ENCODE measurements at places on chromosomes 13 and 19.
A peak's percentile ranks its signal among the peaks of the same experiment; 100 is the strongest.

- DNase-seq = no peak
These were observed 15.0 kb downstream of the ARHGEF7 start for GRCh38 chr13:111130116-111130508.

DNA sequence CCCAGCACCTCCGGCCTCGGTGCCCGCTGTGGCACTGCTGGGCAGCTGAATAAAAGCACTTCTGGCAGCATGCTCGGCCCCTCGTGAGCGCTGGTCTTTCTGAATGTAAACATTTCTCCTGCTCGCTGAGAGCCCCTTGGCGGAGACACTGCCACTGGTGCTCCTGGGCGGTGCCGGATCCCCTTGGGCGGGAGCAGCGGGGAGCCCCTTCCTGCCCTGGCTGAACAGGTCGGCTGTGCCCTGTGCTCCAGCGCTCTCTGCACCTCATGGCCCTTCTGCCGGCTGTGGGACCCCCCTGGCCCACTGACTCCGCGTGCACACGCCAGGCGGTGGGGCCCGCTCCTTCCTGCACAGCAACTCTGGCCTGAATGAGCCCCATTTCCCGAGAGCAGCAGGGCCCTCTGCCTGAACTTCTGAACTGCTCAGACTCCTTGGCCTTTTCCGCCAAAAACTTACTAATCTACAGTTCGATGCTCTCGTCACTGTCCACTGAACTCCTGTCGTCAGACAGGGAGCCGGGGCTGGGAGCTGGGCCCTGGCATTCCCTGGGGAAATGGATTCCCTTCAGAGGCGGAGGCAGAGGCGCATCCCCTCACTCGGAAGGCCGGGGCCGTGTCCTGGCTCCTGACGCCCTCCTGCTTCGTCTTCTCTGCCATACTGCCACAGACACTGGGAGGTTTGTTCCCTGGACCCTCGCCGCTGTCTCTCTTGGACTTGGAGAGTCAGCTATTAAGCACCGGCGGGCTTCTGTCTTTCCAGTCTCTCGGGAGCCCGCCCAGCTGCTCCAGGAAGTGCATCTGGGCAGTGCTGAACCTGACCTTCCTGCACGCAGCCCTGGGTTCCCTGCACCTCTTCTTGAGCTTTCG, 14.2 kb downstream of the RB1 start:
- no peak for DNase-seq

DNA sequence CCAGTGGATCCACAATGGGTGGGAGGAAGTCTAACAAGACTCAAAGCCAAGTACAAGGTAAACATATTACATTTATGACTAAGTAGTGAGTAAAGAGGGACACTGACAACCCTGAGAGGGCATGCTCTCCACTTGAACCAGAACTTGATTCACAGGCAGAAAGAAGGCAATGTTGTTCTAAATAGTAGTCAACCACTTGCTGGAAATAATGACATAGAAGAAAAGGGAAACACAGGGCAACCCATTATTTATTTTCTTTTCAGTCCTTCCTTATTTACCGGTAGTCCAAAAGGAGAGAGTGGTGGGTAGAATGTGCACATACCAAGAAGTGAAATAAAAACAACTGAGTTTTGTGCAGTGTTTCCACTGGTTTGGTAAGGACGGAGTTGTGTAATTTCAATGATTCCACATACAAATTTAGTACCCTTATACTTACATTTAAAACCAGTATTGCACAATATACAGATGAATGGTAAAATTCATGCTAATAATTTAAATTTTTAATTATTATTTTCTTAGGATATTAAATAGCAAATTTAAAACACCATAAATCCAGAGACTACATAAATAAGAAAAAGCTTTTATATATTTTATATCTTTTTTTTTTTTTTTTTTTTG, 65.9 kb downstream of the ENOX1 start:
- DNase-seq = no peak

- DNase-seq = no peak
These were observed 386.6 kb downstream of the KCNRG start for GRCh38 chr13:50401721-50402465.

DNA sequence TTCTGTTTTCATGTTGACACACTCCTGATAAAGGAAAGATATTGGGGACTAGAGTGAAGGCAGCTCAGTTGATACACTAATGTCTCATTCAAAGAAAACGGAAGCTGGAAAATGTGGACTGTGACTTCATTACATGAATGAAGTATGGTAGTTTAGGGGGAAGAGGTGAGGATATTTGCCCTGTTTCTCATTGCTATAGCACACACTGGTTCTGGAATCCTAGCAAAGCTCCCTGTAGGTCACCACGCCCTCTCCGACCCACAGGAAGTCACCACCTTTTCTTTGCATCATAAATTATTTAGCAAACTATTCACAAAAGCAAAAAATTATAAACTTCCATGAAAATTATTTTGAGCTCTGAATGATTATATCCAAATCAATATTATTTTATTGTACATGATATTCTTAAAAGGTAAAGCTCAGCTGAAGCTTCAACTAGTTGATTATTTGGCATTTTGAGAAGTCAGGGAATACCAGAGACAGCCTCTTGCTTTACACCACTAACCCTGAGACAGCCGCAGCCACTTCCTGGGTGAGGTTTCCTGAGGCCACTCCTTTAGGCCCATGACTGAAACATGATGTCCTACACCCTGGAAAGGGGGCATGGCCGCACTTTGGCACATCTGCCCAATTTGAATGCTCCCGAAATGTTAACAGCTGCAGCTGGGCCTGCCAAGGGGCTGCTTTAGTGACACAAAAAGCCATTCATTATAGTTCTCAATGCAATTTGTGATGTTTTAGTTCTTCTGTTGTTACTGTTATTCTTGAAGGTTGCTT, 50.0 kb upstream of the WDFY2 start:
- DNase-seq = peak; percentile 51

DNA sequence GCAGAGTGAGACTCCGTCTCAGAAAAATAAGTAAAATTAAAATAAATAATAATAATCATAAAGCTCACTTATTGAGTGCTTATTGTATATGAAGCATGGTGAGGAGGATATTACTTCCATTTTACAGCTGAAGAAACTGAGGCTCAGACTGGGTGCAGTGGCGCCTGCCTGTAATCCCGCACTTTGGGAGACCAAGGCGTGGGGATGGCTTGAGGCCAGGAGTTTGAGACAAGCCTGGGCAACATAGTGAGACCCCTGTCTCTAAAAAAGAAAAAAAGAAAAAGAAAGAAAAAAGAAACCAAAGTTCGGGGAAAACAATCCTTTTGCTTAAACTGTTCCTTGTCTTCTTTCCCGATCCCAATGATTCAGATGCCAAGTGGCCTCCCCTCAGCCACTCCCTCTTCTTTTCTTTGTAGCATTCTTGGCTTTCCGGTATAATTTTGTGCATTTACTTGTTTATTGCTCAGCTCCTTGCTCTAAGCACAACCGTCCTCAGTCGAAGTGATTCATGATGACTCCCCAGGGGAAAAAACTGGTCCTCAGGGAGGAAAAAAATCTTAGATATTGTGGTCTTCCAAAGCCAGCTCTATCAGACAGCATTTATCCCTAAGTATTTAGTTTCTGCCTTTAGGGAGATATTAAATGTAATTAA, 965 bp upstream of the EIF3G start:
- DNase-seq = no peak

GRCh38 chr19:39796000-39796498, 17.4 kb downstream of the LEUTX start:
- no peak for DNase-seq

DNA sequence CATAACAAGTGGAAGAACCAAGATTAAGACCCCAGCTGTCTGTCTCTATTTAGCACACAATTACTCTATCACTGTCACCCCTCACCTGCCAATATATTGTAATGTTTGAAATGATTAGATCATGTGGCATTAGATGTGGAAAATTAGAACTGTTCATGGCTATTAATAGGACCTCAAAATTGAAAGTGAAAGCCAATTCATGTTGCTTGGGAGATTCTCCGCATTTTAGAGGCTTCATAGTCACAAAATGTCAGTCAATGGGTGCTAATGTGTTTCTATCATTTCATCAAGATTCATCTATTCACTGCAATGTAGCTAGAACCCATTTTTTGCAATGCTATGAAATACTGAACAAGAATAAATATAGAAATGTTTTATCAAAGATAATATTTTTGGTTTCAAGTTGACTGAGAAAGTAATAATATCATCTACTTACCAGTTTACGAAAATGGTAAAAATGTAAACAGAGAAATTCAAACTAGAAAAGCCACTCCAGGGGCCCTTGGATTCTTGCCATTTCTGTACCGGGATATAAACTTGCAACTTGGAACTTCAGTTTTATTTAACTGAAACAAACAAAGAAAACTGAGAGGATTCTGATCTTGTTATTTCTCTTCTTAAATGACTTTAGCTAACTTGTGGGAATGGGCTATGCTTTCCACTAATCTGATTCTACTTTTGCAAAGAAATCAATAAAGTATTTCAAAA, 388.6 kb downstream of the DCT start:
- no peak for DNase-seq

- DNase-seq = no peak
These were observed 265.6 kb downstream of the DCLK1 start for GRCh38 chr13:35865341-35866240.

DNA sequence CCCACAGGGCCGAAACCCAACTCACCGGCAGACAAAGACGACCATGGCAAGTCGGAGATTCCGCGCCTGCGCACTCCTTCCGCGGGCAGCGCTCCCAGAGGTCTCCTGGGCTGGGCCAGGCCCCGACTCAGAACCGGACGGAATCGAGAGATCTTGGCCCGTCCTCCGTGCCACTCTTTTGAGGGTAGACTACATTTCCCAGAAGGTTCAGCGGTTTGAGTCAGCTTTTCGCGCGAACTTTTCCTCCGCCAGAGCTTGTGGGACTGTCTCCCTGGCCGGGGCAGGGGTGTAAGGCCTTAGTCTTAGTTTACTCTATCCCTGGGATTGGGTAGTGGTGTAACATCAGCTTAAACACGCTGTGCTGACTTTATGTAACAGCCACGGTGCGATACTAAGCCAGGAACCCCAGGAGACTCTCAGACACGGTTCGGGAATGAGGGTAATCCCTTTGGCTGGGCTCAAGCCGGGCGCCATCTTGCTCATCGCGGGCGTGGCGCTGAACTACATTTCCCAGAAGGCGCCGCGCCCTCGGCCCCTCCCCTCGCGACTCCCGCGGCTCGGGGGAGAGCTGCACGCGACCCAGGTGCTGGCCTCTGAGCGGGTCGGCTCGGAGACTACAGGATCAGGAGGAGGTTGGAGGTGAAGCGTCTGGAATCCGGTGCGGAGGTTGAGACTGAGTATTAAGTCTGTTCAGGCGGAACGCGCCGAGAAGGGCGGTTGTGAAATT, at the start of gene ZNF260:
ZNF260 (minus strand) TSS at position 78 of the 727 bp plus-strand sequence. CDS start 13,033 bp downstream, outside the sequence.
- DNase-seq = peak; percentile 96

GRCh38 chr13:113863524-113864272, at the start of gene GAS6:
TSS of gene GAS6 (minus strand) at chr13:113864076. CDS start at chr13:113863920, 156 bp downstream.
- no peak for DNase-seq

GRCh38 chr19:49335784-49336481, 727 bp downstream of the CD37 start:
- DNase-seq = no peak

Measured in CD8-positive, alpha-beta T cell (primary cell).